ENCODE measurements at places on chromosomes 13 and 19.

DNA sequence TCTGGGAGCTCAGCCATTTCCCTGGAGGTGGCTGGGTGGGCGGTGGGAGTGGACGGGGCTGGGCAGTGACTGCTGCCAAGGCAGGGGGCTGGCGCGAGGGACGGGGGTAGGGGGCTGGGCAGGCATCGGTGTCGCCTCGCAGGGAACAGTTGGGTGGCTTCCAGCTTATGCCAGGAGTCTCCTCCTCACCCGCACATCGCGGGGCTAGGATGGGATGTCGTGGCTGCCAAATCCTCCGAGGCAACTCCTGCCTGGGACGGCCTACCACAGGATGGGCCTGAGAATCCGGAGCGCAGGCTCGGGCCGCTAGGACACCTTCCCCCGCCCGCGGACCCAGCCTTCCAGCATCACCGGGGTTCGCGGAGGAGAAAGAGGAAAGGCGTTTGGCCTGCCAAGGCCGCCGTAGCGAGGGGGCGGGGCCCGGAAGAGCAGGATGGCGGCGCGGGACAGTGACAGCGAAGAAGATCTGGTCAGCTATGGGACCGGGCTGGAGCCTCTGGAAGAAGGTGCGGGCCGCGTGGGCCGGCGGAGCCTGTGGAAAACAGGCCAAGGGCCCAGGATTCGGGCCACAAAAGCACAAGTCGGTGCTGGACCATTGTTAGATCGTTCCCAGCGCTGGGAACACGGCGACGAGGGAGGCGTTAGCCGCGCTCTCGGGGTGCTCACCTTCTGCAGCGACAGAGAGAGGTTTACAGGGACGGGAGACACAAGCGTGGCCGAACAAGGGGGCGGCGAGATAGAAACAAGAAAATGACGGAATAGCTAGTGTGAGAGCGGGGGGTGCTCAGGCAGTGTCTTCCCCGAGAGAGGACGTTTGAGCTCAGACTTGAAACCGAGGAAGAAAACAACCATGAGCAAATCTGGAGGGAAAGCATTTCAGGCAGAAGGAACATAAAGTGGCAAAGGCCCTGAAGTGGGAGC lies at the start of gene GPATCH1:
GPATCH1 (plus strand) TSS at position 421 of the 921 bp plus-strand sequence; CDS start at position 434, 13 bp downstream.
- peak; percentile 91 for DNase-seq

DNA sequence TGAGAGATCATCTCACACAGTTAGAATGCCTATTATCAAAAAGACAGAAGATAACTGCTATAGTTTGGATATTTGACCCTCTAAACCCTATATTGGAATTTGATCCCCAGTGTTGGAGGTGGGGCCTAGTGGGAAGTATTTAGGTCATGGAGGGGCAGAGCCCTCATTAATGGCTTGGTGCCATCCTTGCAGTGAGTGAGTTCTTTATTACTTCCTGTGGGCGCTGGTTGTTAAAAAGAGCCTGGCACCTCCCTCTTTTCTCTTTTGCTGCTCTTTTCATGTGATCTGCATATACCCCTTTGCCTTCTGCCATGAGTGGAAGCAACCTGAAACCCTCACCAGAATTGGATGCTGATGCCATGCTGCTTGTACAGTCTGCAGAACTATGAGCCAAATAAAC lies 66.8 kb downstream of the TDRD3 start:
- no peak for DNase-seq

DNA sequence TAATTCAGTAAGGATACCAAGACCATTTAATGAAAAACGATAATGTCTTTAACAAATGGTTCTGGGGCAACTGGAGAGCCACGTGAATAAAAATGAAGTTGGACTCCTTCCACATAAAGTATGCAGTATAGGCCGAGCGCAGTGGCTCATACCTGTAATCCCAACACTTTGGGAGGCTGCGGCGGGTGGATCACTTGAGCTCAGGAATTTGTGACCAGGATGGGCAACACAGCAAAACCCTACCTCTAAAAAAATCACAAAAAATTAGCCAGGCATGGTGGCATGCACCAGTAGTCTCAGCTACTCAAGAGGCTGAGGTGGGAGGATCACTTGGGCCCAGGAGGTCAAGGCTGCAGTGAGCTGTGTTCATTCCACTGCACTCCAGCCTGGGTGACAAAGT lies 20.6 kb upstream of the CD33 start:
- DNase-seq: no peak

- no peak for DNase-seq
These were observed 385.8 kb downstream of the KCNRG start for GRCh38 chr13:50401049-50401505.

DNA sequence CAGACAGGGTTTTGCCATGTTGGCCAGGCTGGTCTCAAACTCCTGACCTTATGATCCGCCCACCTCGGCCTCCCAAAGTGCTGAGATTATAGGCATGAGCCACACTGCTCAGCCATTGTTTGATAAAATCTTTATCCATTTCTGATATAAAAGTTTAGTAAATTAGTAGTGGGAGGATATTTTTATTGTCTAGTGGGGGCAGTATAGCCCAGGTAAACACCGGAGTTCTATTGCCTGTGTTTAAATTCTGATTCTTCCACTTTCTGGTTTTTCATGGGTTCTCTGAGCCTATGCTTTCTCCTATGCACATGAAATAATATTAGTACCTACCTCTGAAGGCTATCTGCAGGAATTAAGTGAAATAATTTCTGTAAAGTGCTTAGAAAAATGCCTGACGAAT lies 20.1 kb upstream of the ARHGEF18 start:
- DNase-seq: no peak

GRCh38 chr19:34193876-34194275 lies 21.6 kb downstream of the LSM14A start:
- DNase-seq: no peak

GRCh38 chr19:6378486-6378885 lies 2.8 kb upstream of the PSPN start:
- no peak for DNase-seq

GRCh38 chr19:6616011-6616410 lies 25.1 kb upstream of the CD70 start:
- no peak for DNase-seq

DNA sequence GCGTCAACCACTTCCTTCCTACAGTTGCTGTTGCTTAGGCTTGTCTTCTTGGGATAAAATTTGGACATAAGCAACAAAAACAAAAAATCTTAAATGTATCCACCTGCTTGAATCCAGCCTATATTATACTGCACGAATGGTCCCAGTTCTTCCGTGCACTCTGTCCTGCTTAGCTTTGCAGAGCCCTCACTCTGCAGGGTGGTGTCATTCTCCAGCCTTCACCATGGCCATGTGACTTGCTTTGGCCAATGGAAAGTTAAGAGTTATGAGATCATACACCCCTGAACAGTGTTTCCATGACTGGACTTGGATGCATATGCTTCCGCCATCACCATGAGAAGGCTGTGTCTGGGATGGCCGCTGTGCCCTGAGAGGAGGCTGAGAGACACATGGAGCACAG lies 27.4 kb upstream of the SACS start:
- no peak for DNase-seq

DNA sequence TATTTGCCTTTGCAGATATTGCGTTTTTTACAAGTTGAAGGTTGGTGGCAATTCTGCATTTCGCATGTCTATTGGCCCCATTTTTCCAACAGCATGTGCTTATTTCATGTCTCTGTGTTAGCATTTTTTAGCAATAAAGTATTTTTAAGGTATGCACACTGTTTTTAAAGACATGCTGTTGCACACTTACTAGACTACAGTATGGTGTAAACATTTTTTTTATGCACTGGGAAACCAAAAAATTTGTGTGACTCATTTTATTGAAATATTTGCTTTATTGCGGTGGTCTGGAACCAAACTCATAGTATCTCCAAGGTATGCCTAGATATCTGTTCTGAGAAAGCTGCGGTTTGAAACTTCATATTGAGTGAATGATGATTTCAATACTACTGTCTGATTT lies 55.4 kb upstream of the RNF113B start:
- no peak for DNase-seq

GRCh38 chr13:94673851-94674250 lies 38.5 kb downstream of the SOX21 start:
- no peak for DNase-seq

Data from endothelial cell (in vitro differentiated cells).